GM04503 (cell line): ENCODE measurements at places on chromosomes 6 and 20.
A peak's percentile ranks its signal among the peaks of the same experiment; 100 is the strongest.

DNA sequence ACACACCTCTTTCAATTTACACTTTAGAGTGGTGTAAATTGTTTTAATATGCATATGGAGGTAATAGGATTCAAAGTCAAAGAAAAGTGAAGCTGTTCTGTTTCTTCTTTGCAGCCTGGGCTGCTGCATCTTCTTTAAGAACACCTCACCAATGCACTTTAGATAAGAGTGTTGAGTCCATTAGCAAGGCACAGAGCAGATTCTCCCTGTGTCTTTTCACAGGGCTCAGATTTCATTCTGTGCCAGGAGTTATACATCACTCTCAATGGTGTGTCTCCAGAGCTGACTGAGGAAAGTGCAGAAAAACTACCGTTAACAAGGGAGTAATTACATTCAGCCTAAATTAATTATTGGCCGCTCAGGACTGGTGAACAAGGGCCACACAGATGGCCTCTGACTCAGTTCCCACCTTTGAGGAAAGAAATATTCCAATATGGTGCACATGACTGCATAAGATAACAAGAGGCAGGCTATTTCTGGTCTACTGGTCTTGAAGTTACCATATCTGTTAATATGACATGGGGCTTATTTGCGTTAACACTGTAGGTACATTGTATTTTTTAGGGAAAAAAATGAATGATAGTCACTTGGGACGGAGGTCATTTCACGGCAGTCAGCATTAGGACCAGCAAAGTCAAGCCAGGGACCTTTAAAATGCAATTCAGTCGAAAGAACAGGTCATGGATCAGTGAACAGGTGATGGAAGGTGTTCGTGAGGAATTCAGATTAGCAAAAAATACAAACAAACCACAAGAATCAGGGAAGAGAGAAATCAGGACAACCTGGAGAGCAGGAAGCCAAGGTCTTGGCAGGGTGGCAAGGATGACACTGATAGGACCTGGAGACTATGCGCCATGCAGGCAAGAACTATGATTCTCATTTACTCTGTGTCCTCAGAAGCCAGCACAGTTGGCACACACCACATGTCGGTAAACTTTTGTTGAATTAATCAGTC lies 203.7 kb downstream of the TBX18 start:
- DNase-seq = no peak

- no peak for DNase-seq
Observed at GRCh38 chr20:5131502-5131901, 4.7 kb downstream of the CDS2 start.

DNA sequence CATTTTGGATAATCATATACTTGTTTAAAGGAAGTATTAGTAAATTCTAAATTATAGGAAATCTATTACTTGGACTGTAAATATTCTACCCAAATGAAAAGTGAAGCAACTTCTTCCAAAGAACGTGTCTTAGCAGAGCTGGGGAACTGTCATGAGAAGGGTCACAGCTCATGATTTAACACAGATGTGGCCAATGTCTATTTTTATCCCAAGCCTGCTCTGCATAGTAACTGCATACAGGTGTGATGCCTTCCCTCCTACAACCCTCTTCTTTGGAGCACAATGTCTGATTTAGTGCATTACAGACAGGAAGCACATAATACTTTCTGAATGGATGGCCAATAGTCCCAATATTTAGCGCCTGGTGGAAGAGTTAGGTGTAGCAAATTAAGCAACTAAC lies 138.7 kb upstream of the THEMIS start:
- no peak for DNase-seq

DNA sequence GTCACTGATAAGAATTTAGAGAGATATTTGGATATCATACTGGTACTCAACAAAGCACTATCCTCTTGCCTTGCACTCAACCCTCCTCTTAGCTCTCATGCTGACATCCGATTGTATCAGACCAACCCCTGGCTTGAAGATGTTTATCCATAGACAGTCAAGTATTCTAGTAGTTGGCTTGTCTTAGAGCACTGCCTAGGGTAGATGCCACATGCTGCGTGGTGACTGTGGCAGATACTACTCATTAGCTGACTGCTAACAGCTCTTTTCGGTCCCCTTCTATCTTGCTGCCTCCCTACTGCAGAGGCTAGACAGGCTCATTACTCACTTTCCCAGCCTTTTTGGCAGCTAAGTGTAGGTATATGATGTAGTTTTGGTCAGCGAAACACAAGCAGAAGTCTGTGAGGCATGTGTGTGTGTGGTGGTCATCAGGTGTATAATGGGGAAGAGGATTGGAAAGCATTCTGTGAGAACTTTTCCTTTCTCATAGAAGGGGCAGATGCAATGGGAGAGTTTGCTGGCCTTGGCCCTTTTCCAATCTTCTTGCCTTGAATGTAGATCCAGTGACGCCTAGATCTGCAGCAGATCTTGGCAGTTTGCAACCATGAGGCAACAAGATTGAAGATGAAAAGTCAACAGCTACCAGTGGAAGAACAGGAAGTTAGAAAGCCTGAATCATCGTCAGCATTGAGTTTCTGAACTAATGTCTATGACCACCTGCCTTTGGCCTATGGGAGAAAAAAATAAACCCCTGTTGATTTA lies 4.4 kb upstream of the IFNGR1 start:
- no peak for DNase-seq

- no peak for DNase-seq
Observed at GRCh38 chr6:46276576-46277142, 105.9 kb upstream of the ENPP5 start.

- DNase-seq = peak; percentile 80
Observed at GRCh38 chr6:148611213-148611612, 135.6 kb upstream of the UST start.

DNA sequence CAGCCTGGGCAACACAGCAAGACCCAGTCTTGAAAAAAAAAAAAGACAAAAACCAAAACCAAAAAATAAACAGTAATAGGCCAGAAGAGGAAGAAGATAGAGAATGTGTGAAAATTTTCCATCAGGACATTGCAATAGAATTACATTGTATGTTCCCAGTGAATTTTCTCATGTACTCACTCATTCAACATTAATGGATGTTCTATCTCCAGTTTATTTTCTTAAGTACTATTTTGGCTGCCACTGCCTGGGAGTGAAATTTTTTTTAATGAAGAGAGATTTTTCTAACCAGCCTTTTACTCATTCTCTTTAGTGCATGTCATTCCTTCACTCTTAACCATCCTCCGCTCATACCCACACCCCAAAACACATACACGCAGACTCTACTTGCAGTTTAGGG lies 282.8 kb downstream of the ALDH8A1 start:
- DNase-seq = no peak

GRCh38 chr20:17898548-17898994 lies 70.0 kb downstream of the SNX5 start:
- no peak for DNase-seq

DNA sequence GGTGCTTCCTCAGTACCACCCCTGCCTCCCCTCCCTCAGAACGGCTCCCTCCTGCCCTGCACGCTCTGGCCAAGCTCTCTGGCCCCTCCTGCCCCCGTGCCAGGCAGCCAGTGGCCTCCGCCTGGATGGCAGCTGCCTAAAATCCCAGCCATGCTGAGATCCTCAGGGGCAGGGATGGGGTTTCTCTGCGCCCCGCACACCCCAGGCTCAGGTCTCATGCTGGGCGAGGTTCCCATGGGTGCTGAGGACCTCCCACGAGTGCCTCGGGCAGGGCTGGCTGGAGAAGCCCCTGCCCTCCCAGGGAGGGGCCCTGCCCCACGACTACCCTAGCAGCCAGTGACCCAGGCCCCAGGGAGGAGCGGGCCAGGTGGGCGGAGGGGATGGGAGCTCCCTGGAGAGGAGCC lies 2.7 kb downstream of the PTK6 start:
- DNase-seq = no peak

DNA sequence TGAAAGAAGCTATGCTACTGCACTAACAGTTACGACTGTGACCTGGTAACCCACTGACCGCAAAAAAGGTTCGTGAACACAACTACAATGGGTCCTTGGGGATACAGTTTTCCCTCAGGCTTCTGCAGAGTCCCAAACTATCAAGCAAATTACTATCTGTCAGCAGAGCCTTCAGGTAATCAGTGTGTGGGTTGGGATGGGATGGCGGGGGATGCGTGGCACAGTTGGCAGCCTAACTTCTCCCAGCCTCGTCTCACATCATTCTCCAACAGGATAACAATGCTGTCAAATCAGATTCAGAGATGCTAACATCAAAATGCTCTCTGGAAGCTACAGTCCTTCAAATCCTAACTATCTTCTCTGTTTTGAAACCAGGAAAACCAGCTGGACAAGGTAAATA lies 102.3 kb downstream of the EPM2A start:
- no peak for DNase-seq

DNA sequence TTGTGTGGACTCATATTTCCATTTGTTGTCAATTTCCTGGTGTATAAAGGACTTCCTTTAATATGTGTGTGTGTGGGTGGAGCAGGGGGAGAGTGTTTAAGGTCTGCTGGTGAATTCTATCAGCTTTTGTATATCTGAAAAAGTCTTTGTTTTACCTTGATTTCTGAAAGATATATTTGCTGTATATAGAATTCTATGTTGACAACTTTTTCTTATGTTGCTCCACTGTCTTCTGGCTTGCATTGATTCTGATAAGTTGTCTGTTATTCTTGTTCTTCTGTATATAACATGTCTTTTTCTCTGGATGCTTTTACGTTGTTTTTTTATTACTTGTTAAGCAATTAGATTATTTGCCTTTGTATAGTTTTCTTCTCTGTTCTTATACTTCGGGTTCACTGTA lies 90.0 kb upstream of the CEP162 start:
- DNase-seq = no peak

GRCh38 chr20:58056021-58056591 lies 172.3 kb downstream of the ANKRD60 start:
- DNase-seq = no peak

- DNase-seq = no peak
Observed at GRCh38 chr20:33654680-33655161, 7.4 kb upstream of the C20orf144 start.

DNA sequence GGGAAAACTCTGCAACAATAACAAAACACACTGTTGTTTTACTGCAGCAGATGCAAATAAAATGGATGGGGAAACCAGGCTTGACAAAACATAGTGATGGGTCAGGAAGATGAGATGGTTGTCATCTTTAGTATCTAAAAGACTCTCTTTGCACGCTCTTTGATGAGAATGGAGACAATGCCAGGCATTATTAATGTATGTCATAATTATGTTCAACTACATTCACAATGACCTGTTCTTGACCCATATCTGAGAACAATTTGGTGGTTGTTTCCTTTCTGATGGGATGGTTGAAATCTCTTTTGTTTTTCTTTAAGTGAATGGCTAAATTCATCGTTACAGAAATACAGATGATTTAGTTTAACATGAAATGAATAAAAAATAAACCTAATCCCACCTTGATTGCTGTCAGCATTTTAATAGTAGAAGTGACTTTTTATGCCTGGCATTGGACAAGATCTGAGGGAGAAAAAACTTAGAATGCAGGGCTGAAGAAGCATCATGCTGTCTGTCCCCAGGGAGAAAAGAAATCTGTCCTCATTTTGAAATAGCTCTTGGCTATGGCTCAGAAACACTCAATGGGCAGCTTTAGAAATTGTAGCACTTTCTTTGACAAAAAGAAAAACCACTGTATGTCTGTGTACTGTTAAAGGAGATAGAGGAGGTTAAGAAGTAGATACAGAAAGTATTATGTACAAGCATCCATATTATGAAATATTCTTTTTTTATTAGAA lies 12.4 kb upstream of the GRIK2 start:
- DNase-seq = no peak

DNA sequence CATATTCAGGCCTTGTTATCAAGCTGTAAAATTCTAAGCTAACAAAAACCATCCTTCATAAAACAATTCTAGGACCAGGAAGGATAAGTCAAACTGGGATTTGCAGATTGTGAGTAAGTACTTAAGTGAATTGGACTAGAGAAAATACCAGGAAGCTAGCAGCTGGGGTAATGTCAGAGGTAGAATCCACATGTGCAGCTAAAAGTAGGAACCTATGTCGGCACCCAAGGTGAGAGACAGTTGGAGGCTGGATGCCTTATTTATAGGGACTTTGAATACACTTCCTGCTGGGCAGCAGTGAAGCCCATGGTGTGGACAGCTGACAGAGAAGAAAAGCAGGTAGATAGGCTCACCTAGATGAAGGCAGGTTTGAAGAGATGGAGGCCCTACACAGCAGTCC lies 127.3 kb downstream of the FLRT3 start:
- DNase-seq = no peak

DNA sequence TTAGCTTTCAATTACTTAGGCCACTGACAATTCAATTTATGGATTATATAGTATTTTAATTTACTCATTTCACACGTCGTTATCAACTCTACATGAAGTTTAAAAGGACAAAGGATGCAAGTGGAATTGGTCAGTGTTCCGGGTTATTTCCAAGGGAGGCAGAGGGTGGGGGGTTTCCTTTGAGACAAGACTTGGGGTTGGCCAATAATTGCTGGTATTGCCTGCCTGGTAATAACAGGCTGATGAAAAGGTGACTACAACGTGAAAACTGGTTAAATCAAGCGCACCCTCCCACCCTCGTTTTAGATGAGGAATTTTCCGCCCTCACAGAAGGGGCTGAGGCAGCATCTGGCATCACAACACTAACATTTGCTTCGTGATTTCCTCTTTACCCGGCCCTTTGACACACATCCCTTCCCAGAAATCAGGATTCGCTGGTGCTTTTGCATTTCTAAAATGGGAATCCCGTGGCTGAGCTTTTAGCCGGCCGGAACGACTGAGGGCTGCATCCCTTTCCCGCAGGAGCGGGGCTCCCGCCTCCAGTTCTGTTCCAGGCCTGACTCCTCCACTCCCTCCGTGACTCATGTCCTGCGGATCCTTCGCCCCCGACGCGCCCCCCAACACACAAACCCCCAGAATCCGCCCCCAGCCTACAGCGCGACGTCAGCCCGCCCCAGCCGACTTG lies 999 bp upstream of the PIM1 start:
- DNase-seq = peak; percentile 16

- peak; percentile 14 for DNase-seq
Observed at GRCh38 chr6:38517005-38517404, 122.7 kb downstream of the BTBD9 start.

DNA sequence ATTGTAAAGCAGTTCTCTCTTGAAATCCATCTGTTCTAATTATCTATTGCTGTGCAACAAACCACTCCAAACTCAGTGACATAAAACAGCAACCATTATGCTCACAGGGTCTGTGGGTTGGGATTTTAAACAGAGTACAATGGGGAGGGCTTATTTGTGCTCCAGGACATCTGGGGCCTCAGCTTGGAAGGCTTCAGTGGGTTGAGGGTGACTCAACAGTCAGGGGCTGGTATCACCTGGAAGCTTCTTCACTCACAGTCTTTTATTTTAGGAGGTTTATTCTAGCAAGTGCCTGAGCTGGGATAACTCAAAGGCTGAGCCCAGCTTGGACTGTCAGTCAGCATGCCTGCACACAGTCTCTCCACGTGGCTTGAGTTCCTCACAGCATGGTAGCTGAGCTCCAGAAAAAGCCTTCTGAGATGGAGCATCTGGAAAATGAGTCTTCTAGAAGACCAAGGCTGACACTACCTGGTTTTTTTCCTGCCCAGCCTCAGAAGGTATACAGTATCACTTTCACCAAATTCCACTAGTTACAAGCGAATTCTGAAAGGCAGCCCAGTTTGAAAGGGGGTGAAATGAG lies 234.6 kb upstream of the ID4 start:
- DNase-seq = no peak

GRCh38 chr6:114008331-114008730 lies 37.4 kb upstream of the HDAC2 start:
- no peak for DNase-seq

- peak; percentile 32 for DNase-seq
Observed at GRCh38 chr6:4647414-4648365, 128.5 kb upstream of the CDYL start.
